SJCRH30 (cell line): ENCODE measurements at places on chromosomes 7 and 10.

- DNase-seq: no peak
These were observed 27.8 kb downstream of the FAM53B start for GRCh38 chr10:124716369-124716768.

- no peak for DNase-seq
These were observed 67.8 kb downstream of the ABCC2 start for GRCh38 chr10:99850021-99850766.

GRCh38 chr10:32054094-32054493 is 2.1 kb downstream of the KIF5B start:
- no peak for DNase-seq

DNA sequence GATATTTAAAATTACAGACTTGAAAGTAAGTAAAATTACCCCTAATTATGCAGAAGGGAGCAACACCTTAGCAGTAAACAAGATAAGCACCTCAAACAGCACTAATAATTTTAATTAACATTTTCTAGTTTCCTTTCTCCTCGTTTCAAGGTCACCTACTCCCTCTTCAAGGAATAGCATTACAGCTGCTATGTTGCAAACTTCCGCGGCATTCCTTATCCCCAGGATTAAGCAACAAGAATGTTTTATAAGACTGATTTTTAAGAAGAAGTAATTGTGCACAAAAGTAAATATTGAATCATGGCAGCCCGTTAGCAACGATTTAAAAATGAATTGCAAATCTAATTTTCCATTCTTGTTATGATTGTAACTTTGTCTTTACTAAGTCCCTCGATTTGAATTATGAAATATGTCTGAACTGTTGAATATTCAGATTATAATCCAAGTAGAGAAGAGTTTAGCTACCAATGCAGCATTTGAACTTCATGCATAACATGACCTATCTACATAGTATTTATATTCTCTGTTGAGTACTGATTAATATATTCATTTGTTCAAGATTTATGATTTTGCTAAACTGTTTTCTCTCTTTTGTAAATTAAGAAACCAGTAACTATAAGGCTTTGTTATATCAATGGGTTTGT is 593.5 kb upstream of the MGMT start:
- no peak for DNase-seq

- no peak for DNase-seq
These were observed 9.5 kb downstream of the GIGYF1 start for GRCh38 chr7:100684534-100685042.

DNA sequence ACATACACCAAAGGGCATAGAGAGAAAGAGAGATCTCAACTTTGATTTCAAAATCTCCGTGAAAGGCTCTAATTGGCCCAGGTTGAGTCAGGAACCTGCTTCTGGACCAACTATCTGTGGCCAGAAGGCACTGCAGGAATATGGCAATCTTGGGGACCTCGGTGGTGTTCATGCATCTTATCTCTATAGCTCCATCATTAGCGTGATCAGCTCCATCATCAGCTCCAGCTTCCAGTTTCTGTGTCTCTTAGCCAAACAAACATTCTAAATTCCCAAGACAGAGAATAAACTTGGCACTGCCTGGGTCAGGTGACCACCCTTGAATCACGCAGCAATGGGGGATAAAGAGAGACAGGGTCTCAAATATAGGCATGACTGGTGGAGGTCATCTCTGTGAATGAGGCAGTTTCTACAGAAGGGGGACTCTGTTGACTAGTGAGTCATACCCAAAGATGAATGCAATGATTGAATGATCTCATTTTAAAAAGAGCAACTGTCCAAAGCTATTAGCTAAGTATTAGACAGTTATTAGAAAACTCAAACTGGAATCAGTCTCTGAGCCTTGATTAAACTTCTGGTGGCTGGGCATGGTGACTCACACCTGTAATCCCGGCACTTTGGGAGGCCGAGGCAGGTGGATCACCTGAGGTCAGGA is 5.4 kb upstream of the NRF1 start:
- DNase-seq: no peak

DNA sequence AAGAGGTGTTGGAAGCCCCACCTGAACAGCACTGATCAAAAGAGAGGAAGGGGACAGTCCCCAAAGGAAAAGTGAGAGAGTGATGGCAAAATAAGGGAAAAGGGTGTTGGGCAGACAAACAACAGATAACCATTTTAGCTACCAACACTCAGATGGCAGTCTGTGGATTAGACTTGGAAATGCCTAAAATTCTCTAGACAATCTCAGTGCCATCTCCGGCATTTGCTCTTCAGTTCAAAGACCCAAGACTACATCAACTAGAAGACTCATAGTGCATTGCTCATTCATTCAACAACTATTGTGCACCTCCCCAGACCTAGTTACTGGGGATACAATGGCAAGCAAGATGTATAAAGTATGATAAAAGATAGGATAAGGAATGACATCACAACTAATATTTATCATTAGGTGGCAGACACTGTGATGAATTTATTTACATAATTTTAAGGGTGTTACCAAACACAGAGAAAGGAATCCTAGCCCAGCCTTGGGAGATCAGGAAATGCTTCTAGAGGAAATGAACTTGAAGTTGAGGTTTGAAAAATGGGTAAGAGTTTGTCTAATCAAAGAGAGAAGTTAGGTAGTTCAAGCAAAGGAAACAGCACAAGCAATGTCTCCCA is 109.3 kb upstream of the ARID5B start:
- no peak for DNase-seq

DNA sequence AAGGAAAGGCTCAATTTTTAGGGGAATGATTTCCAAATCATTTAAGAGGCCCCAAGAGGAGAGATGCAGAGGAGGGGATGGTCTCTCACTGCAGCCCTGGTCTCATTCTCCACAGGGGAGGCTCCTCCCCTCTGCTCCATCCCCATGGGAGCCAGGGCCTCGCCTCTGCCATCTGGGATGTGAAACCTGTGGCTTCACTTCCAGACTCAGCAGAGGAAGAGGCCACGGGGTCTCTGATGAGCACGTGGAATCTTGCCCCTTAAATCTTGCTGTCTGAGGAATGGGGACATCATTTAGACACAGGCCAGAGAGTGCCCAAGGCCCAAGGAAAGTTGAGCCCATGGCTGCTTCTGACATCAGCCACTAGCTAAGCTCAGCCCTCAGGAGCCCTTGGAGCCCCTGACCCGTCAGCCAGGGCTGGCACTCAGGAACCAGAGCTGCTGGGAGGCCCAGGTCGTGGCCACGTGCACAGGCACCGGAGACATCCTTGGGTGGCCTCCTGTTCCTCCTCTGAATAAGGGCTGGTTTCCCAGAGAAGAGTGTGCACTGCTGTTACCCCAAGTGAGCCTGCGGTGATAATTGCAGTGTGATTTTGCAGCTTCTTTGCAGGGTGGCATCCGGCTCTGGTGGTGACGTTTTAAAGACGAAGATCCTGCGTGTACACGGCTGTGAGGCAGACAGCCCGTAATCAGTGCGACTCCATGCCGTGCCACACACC is 50.5 kb downstream of the VIPR2 start:
- DNase-seq: no peak

- no peak for DNase-seq
These were observed 877.9 kb downstream of the KCNMA1 start for GRCh38 chr10:76759681-76760080.

- DNase-seq: peak; percentile 65
These were observed 20.3 kb upstream of the HECTD2 start for GRCh38 chr10:91389636-91390512.
